ENCODE measurements at places on chromosomes 5 and 9.
A peak's percentile ranks its signal among the peaks of the same experiment; 100 is the strongest.

DNA sequence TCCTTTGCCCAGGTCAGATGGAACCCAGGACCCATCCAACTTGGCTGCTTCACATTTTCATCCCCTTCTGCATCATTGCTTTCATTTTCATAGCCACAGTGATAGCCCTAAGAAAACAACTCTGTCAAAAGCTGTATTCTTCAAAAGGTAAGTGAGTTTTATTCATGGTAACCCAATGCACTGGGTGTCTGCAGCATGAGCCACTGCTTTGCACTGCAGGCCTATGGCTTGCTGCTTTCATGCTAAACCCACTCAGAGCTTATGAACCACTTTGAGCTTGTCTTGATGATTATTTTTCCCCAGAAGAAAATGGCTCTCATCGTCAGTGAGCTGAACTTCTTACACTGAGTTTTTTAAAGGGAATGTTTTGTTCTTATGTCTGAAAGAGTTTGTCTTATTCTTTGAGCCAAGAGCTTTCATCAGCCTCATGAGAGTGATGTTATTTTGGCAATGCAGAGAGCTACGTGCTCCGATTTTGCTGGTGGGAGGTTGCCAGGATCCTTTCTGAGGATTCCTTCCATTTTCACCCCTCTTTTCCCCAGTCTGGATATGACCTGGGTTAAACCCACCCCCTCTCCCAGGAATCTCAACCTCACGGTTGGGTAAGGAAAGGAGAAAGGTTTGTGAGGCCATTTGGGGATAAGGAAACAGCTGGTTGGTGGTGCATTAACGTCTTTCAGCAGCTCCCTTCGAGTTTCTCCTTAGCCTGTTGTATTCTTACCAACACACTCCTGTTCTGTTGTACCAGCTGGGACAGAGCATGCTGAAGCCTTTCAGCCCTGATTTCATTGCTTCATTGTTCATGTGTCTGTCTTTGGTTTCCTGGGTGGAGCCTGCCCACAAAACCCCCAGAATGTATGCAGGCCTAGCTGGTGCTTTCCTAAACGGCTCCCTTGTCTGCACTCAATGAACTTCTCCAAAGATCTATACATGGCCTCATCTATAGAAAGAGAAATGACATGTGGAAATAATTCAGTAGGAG, 47.6 kb downstream of the PDCD1LG2 start:
- no peak overlapping the region for H3K4me3 ChIP-seq
- no peaks in the 10 kb centered on the region for H3K27me3 ChIP-seq
- H3K27ac ChIP-seq: peak overlapping the region; percentile 26

- H3K4me3 ChIP-seq: no peak overlapping the region
- DNase-seq: no peak
- no peaks in the 10 kb centered on the region for H3K4me1 ChIP-seq
- H3K27me3 ChIP-seq: no peaks in the 10 kb centered on the region
- H3K36me3 ChIP-seq: no peaks in the 10 kb centered on the region
- no peak overlapping the region for H3K27ac ChIP-seq
Observed at GRCh38 chr9:87122947-87123685, 175.8 kb upstream of the GAS1 start.

- H3K27me3 ChIP-seq: no peaks in the 10 kb centered on the region
- DNase-seq: no peak
- no peaks in the 10 kb centered on the region for H3K36me3 ChIP-seq
- no peak overlapping the region for H3K27ac ChIP-seq
Observed at GRCh38 chr9:130358928-130359327, 85.8 kb upstream of the ASS1 start.

DNA sequence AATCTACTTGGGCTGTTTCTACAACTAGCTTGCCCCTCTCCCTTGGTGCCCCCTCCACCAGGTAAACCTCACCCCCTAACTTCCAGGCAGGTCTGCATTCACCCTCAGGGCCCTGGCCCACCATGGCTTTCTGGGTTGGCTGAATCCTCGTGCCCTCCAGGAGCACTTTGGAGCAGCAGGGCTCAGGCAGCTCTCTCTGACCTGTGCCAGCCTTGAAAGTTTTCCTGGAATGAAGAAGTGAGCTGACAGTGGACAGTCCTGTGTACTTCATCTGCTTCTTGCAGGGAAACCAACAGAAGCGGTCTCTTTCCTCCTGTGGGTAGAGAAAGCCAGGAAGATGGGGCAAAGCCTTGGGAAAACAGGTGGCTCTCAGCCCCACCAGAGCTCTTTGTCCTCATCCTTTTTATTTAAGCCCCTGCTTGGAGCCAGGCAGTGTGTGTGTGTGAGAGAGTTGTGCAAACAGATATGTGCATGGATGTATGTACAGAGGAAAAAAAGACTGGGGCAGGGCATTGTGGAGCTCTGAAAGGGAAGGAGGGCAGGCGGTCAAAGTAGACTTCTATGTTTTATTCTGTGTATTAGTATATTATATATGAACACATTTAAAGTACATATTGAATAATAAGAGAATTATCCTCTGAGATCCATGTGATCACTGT, 62.3 kb upstream of the SPRY4 start:
- H3K4me1 ChIP-seq: peaks cover 15% of the 10 kb centered on the region
- no peaks in the 10 kb centered on the region for H3K36me3 ChIP-seq
- DNase-seq: no peak

DNA sequence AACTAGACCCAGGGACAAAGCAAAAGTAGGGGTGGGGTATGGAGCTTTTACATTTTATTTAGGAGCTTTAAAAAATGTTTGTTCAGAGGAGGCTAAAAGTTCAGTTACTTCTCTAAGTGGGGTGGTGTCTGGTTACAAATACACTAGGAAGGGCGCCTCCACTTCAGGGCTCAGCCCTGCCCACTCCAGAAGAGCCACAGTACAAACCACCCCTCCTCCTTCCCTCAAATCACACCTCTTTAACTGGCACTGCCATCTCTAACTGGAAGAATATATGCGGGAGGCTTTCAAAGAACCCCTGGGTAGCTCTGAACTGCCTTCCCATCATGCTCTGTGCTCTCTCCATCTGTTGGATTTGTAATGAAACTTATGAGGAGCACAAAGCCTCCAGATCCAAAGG, 98.8 kb upstream of the NFIB start:
- DNase-seq: no peak
- no peaks in the 10 kb centered on the region for H3K36me3 ChIP-seq
- no peaks in the 10 kb centered on the region for H3K27me3 ChIP-seq
- no peak overlapping the region for H3K27ac ChIP-seq
- H3K4me3 ChIP-seq: no peak overlapping the region

- H3K36me3 ChIP-seq: no peaks in the 10 kb centered on the region
- H3K4me3 ChIP-seq: no peak overlapping the region
- no peak for DNase-seq
- H3K27ac ChIP-seq: no peak overlapping the region
- H3K27me3 ChIP-seq: no peaks in the 10 kb centered on the region
Observed at GRCh38 chr9:69535911-69536310, 136.3 kb downstream of the APBA1 start.

GRCh38 chr9:112080831-112081542, 94.1 kb downstream of the SUSD1 start:
- H3K4me1 ChIP-seq: no peaks in the 10 kb centered on the region
- H3K27ac ChIP-seq: no peak overlapping the region
- no peaks in the 10 kb centered on the region for H3K27me3 ChIP-seq
- no peaks in the 10 kb centered on the region for H3K36me3 ChIP-seq
- no peak overlapping the region for H3K4me3 ChIP-seq
- no peak for DNase-seq

DNA sequence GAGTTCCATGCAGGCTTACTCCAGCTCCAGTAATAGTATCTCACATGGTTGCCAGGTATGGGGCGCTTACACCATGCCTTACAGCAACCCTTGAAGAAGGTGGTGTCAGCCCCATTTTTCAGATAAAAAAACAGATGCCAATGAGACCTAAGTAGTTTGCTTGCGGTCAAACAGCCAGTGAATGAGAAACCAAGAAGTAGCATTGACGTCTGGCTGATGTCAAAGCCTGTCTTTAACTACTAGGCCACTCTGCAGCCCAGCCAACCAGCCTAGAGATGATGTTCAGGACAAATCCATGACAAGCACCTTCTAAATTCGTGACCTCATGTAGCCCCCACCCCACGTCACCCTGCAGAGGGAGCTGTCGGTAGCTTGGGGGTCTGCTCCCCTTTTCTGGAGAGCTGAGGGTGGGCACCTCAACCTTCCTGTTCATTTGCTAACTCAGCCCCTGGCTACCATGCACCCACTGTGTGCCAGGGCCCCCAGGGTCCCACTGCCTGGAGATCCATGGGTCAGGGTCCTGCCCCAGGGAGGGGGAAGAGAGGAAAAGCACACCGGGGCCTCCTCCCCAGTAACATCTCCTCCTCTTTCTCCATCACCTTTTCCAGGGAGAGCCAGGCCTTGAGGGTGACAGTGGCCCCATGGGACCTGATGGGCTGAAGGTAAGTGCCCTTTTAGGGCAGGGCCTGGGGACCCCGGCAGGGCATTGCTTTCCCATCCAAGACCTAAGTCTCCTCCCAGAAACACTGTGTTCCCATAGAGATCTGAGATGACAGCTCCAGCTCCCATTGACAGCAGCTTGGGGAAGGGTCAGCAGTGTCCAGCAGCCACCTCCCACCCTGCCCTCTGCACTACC, 52.5 kb upstream of the ORM1 start:
- no peak overlapping the region for H3K4me3 ChIP-seq
- H3K27ac ChIP-seq: no peak overlapping the region
- H3K4me1 ChIP-seq: no peaks in the 10 kb centered on the region
- no peaks in the 10 kb centered on the region for H3K27me3 ChIP-seq

DNA sequence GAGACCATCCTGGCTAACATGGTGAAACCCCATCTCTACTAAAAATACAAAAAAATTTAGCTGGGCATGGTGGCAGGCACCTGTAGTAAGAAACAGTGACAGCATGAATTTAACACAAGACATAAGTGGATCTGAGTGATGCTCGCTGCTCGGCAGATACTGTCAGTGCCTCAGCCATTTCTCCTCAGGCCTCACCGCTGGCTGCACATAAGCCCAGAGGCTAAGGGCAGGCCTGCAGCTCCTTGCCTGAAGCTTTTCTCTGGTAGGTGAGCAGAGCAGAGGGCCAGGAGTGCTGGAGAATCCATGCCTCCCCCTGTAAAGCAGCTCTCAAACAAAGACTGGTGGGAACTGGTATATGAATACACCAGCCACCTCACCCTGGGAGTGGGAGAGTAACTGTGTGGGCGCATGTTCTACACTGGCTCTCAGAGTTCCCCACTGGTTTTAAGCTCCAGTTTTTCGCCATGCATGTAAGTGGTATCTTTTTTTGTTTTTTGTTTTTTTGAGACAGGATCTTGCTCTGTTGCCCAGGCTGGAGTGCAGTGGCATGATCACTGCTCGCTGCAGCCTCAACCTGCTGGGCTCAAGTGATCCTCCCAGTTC, 10.3 kb upstream of the CD72 start:
- H3K36me3 ChIP-seq: no peaks in the 10 kb centered on the region
- DNase-seq: no peak
- no peaks in the 10 kb centered on the region for H3K4me1 ChIP-seq
- no peak overlapping the region for H3K4me3 ChIP-seq
- no peak overlapping the region for H3K27ac ChIP-seq
- no peaks in the 10 kb centered on the region for H3K27me3 ChIP-seq

DNA sequence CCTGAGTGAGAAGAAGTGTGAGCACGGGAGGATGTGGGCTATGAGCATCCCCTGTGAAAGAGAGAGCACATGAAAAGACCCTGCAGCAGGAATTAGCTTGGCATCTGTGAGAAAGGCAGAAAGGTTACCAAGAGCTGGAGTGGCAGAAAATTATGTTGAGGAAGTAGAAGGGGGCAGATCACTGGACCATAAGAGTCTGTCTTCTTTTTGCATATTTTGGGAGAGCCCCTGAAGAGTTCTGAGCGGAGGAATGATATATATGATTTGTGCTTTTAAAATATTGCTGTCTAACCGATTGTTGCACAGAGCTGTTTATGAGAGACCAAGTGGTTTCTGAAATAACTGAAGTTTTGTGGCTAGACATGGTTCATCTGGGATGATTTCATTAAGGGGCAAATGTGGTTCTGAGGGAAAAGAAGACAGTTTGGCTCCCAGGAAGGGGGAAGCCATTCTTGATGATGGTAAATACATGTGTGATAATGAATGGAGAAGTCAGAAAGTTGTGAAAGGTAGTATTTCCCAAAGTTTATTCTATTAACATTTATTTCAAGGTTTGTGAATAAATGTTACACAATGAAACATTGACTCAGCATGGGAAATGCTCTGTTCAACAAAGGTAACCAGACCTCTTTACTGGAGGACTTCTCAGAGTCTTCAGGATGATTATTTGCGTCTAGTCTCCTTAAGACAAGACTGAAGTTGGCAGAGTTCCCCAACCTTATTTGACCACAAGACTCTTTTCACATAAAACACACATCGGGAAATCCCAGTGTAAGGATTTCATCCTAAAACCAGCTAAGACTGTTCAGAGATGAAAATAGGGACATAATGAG, 31.5 kb upstream of the ADRB2 start:
- no peaks in the 10 kb centered on the region for H3K36me3 ChIP-seq
- no peak overlapping the region for H3K27ac ChIP-seq
- H3K4me3 ChIP-seq: no peak overlapping the region
- no peak for DNase-seq
- H3K4me1 ChIP-seq: no peaks in the 10 kb centered on the region

DNA sequence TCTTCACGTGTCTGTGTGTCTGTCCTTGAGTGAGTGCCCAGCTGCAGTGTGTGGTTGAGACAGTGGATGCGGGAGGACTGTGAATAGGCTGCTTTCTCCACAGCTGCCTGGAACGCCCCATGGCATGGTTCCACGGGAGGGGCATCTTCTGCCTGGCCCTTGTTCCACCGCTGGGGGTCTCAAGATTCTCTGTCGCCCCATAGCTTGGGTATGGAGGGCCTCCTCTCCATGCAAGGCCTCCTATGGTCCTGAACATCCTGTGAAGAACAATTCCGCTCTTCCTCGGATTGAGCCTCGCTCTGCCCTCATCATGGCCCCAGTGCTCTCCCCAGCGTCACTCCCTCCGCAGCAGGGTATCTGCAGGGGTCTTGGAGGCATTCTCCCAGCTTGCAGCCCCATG, 36.1 kb downstream of the COL5A1 start:
- no peaks in the 10 kb centered on the region for H3K27me3 ChIP-seq
- H3K27ac ChIP-seq: no peak overlapping the region
- no peak for DNase-seq
- H3K4me3 ChIP-seq: no peak overlapping the region
- H3K36me3 ChIP-seq: no peaks in the 10 kb centered on the region

GRCh38 chr5:17305964-17306725, 88.7 kb downstream of the BASP1 start:
- peaks cover 8% of the 10 kb centered on the region for H3K4me1 ChIP-seq
- H3K36me3 ChIP-seq: no peaks in the 10 kb centered on the region
- H3K27ac ChIP-seq: no peak overlapping the region
- no peak overlapping the region for H3K4me3 ChIP-seq
- DNase-seq: peak; percentile 64

- no peak overlapping the region for H3K27ac ChIP-seq
- H3K4me1 ChIP-seq: no peaks in the 10 kb centered on the region
- H3K36me3 ChIP-seq: peaks cover 23% of the 10 kb centered on the region
- no peak overlapping the region for H3K4me3 ChIP-seq
- no peaks in the 10 kb centered on the region for H3K27me3 ChIP-seq
Observed at GRCh38 chr9:135487281-135488012, 7.9 kb downstream of the PPP1R26 start.

Measured in endodermal cell (in vitro differentiated cells).